Naive thymus-derived CD4-positive, alpha-beta T cell (primary cell): ENCODE measurements at places on chromosomes 12 and 14. TPM values are rescaled to one million over a fixed set of nuclear protein-coding genes. Genes with fewer than 3 reads are reported as not detected.

The DHH gene
- total RNA-seq, result 0.82 TPM

DNA sequence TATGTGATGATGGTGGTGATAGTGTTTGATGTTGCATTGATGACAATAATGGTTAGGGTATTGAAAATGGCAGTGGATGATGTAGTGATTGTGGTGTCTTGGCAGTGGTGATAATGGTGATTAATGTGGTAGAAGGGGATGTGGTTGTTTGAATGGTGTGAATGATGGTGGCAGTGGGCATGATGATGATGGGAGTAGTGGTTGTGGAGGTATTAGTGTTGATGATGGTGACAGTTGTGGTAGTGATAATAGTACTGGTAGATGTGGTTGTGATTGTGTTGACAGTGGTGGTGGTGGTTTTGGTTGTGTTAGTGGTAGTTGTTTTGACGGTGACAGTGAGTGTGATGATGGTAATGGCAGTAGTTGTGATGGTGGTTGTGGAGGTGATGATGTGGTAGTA lies 1049.0 kb downstream of the VRK1 start:
- DNase-seq, result no peak

- no peak for DNase-seq
These were observed 343.0 kb downstream of the BMP4 start for GRCh38 chr14:53613404-53614253.

DNA sequence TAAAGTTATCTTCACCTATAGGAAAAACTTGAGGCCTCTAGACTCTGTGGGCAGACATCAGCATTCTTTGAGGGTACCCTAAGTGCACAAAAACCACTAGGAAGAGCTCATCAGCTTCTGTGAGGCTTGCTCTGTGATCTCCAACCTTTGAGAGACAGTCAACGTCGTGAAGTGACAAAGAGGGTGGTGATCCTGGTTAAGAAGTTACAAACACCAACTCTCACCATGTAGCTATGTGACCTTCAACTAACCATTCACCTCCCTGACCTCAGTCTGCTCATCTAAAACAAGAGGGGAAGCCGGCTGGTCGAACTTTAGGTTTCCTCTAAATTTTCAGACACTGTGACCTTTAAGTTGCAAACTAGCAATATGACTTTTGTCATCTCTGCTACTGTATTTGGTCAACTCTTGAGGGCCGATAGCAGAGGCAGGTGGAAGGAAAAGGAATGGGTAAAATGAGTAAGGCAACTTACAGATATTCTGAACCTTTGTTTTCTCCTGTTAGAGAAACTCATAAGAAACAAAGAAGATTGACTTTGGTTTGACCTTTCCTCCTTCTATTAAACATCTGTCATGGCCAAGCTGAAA lies 103.2 kb upstream of the PARP11 start:
- no peak for DNase-seq

DNA sequence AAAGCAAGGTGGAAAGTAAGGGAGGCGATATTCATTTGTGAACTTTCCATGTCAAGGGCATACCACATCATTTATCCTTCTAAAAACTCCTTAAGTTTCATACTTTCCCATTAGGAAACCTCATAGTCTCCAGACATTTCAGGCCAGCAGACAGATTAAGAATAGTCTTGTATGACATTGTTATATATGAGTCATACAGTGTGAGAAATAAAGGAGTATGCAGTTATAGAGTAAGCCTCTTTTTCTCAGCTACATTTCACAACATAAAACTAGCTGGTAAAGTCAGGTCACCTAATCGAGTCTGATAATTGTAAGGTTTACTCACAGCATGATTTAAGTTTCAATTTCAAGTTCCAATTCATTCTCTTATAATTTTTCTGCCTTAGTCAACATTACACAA lies 164.3 kb downstream of the GRIP1 start:
- no peak for DNase-seq

The MIP gene
- total RNA-seq, result not detected in 2 replicates

GRCh38 chr14:77541905-77542304 lies 43.3 kb upstream of the ISM2 start:
- no peak for DNase-seq

DNA sequence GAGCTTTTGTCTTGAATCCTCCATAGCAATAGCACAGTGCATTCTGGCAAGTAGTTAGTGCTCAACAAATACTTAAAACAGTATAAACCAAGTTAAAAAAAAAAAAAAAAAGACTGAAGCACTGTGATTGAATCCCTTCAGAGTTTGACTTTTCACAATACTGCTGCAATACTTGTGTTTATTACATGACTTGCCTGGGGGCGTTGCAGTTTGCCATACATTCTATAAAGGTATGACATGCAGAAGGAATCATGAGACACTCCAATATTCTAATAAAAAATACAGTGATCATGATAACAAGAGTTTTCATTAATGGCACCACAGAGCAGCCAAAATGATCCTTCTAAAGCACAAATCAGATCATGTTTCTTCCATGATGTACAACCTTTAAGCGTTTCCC lies 205.0 kb upstream of the CDKN3 start:
- no peak for DNase-seq

GRCh38 chr12:120693848-120694247 lies 6.9 kb downstream of the MLEC start:
- DNase-seq, result no peak

DNA sequence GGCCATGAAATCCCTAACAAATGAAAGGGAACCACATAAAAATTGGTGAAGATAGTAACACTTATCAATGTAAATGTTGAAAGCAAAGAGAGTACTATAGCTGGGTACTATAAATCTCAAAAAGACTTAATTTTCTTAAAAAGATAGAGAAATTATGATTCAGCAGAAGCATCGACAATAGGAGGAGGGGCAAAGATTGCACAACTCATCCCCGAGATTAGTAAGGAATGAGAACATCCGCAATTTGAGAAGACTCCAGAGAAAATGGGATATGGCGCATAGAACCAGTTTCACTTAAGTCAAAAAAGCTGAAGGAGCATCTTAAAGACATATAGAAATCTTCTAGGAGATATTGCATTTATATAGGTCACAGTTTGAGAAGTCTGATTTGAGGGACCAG lies 220.2 kb upstream of the SLC16A7 start:
- no peak for DNase-seq

DNA sequence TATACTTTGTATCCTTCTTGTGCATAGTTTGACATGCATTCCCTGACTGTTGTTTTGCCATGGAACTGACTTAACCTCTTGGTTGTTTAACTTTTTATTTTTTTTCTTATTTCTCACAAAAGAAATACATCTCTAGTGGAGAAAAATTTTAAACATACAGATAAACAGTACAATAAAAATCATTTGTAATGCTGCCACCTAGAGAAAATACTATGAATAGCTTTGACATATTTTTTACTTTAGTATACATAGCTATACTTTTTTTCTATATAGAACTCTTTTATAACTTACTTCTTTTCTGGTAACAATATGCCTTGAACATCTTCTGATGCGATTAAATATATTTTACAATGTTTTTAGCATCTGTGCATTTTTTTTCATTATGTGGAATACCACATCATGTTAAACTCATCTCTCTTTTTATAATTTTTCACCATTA lies 184.5 kb downstream of the AKAP6 start:
- DNase-seq, result no peak

The ARHGDIB gene
- 776 TPM for total RNA-seq
